NAMALWA (cell line): ENCODE measurements at places on chromosomes 2 and 18.
A peak's percentile ranks its signal among the peaks of the same experiment; 100 is the strongest.

GRCh38 chr2:220377482-220378155, 750.2 kb downstream of the SLC4A3 start:
- no peak for DNase-seq

GRCh38 chr2:120675460-120676130, 60.1 kb upstream of the GLI2 start:
- DNase-seq = peak; percentile 53

GRCh38 chr2:29213888-29214291, 98.7 kb downstream of the CLIP4 start:
- DNase-seq = no peak

GRCh38 chr18:45825258-45826044, at the start of gene SIGLEC15:
Gene SIGLEC15, plus strand, starts transcription at chr18:45825675. Its CDS starts 54 bp downstream, at chr18:45825729.
- DNase-seq = no peak

- no peak for DNase-seq
These were observed 180.6 kb downstream of the RDH14 start for GRCh38 chr2:18379870-18380269.

GRCh38 chr18:79884294-79884962, 67.0 kb downstream of the SLC66A2 start:
- no peak for DNase-seq

GRCh38 chr2:174839662-174840061, 75.4 kb upstream of the CHRNA1 start:
- no peak for DNase-seq

GRCh38 chr2:35081622-35082015, 1274.0 kb upstream of the CRIM1 start:
- DNase-seq = no peak
